Right renal pelvis (tissue), 4 donors: ENCODE measurements at places on chromosomes 13 and 19.

GRCh38 chr13:30934381-30934780, 1.9 kb downstream of the TEX26 start:
- no peak for DNase-seq

GRCh38 chr13:36998624-36999041, 507 bp downstream of the ALG5 start:
- peak; percentile 16 for DNase-seq

GRCh38 chr19:7544626-7545025, 9.1 kb downstream of the PNPLA6 start:
- no peak for DNase-seq

DNA sequence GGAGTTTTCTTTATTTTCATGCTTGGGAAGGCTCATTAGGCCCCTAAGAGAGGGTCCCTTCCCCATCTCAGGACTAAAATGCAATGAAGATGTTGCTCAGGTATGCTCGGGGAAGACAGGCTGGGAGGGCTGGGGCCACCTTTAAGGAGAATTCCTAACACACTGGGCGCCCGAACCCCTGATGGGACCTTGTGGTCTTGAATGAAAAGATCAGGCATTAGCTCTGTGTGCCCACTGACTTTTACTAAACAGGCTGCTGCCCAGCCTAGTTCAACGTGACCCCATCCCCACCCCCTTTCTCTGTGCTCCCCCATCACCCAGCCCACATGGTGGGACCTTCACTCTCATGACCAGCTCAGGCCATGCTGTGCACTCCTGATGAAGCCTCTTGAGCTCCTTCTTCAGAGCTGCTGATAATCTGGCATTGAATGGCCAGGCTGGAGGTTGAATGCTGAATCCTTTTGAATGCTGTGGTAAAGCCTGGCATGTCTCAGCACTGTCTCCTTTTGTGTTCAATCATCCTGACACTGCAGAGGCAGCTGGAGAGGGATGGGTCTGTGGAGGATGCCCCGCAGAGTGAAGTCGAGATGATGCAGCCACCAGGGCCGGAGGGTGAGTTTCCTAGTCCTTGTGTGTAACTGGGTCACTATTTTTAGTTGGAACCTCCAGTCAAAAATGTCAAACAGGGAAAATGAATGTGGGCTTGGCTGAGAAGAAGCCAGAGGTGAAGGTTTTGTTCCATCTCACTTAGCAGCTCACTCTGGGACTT, 209.1 kb downstream of the UQCRFS1 start:
- no peak for DNase-seq

DNA sequence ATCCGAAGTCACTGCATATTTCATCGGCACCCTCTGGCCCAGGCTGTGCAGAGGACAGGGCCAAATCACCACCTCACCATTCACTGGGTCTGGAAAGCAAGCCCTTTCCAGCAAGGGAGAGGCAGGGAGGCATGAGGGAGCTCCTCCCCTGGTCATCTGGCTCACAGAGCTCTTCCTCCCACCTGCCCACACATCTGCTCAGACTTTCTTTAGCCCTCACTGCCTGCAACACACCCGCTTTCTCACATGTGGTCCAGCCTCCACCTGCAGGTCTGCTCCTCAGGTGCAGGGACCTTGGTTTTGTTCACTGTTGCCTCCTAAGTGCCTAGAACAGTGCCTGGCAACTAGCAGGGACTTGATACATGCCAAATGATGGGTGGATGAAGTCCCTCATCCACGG, 21.0 kb upstream of the SLC35E1 start:
- no peak for DNase-seq

- DNase-seq: no peak
Measured at GRCh38 chr13:104140552-104140951, 1074.3 kb upstream of the SLC10A2 start.

- DNase-seq: no peak
Measured at GRCh38 chr19:28185646-28186045, 1027.3 kb downstream of the UQCRFS1 start.

DNA sequence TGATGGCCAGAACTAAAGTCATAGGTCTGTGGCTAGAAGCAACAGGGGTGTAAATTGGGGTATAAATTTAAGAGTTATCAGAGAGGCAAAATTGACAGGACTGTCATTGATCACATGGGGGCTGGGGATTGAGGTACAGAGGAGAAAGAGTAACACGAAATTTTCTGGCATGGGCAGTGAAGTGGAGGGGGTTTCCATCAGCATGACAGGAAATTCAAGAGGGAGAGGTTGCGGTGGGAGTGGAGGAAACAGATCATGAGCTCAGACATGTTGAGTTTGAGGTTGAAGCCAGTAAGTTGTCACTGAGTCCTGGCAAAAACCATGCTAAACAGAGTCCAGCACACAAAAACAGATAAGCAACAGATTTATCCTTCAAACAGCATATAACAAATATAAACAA, 192.1 kb upstream of the TSC22D1 start:
- DNase-seq: no peak

DNA sequence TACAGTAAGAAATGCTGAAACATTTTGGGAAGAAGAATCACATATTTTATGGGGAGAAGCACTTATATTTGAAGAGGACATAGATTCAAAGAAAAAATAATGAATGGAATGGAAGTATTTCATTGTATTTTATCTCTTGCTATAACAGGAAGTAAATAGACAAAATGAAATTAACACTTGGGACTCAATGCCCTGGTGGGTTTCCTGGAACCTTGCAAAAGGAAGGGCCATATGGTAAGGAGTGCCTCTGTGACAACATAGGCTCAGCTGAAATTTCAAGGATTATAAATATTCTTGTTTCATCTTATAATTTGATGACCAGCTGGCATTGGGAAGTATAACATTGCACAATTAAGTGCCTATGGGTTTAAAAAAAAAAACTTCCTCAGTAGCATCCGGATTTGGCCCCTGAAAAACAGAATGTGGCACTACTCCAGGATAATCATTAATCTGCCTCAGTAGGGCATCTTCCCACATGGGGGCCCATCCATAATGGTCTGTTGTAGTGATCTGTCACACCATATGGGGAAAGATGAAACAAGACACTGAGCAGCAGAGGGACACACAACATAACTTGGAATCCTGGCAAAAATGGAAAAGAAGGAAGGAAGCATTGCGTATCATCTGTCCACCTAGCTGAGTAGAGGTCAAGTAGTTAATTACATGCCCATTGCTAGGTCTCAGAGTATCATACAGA, 321.6 kb downstream of the NDFIP2 start:
- no peak for DNase-seq

DNA sequence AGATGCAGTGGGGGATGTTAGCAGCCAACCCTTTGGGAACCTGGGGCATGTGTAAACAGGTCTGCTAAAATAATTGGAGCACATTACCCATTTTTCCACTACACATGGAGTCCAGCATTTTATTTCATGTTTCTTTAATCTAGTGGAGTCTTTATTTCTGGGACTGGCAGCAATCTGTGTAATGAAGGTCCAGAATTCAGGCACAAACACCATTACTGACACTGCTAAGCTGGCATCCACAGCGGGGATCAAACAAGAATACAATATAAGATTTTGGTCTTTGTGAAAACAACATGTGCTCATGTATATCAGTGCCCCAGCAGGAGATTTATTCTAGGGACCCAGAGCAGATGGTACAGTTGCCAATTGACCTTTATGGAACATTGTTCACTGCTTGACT, 1587.0 kb upstream of the PRR20A start:
- no peak for DNase-seq

GRCh38 chr13:30576528-30576927, 41.2 kb upstream of the USPL1 start:
- no peak for DNase-seq

DNA sequence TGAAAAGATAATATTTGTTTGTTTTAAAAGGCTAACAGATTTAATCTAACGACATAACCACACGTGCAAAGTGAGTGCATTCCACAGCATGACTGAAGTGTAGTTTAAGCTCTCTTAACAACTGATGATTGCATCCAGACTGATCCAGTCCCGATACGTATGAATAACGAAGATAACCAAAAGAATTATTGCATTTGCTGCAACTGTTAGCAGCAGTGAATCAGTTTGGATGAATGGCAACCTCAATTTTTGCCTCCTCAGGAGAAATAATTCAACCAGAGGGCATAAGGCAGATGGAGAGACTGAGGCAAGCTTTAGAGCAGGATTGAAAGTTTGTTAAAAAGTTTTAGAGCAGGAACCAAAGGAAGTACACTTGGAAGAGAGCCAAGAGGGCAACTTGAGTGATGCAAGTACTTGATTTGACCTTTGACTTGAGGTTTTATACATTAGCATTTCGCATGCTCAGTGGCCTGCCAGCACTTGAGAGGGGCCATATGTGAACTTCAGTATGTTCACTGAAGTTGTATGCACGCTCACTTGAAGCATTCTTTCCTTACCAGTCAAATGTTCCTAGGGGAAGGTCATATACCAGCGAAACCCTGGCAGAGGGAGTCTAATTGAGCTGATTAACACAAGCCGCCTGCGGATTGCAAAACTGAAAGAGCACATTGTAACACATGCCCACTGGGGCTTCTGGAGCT, 835.0 kb upstream of the PCDH20 start:
- no peak for DNase-seq

DNA sequence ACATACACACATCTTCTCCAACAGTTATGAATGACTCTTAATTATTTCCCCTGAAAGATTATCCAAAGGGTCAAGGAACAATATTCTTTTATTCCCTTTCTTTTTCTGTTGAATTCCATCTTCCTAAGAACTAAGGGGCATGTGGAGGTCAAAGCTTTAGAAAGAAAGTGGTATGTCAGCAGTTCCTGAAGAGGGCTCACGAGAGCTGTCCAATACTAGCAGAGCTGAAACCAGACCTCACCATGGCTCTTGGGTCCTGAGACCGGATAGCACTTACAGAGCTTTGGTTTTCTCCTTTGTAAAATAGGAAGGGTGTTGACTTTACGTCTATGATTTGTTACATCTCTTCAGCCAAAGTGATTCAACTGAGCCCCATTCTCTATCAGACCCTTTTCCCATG, 109.8 kb upstream of the FREM2 start:
- no peak for DNase-seq

GRCh38 chr19:42088471-42089190, 12.7 kb downstream of the ZNF574 start:
- no peak for DNase-seq

DNA sequence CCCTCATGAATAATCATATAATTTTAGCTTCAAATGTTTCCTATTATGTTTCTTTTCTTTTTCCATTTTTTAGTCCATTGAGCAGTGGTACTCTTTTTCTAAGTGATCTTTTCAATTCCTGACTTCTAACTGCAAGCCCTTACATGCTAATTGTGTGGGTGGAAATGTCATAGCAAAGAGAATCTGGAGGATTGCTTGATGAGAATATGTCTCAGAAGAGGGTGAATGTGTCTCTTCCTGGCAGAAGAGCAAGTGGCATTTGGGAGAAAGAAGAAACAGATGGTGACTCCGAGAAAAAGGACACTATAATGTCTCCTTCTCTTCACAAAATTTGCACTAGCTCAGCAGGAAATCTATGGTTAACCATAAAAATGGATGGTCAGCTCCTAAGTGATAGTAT, 2320.0 kb downstream of the PCDH9 start:
- DNase-seq: no peak

GRCh38 chr19:1230783-1231489, 6.9 kb downstream of the CBARP start:
- no peak for DNase-seq
